T-helper 1 cell treated with Interleukin-12 subunit alpha and Interleukin-12 subunit beta and Interleukin-4 antibody, amounts not matched to agents 30 ng/mL and 1 ng/mL, for 36 hours (primary cell): ENCODE measurements at places on chromosomes 7 and 10. TPM values are rescaled to one million over a fixed set of nuclear protein-coding genes. Genes with fewer than 3 reads are reported as not detected.

Gene IQUB
- total RNA-seq: 0.10 TPM in 1 of 2 replicates, not detected in the other

Gene GNGT1
- not detected in 2 replicates for total RNA-seq

Gene PANK1
- total RNA-seq: 3.8 and 6.0 TPM in 2 replicates

Gene ITPRID1
- not detected in 2 replicates for total RNA-seq

Gene DGKI
- total RNA-seq: 3.4 and 3.6 TPM in 2 replicates

Gene EGFR
- total RNA-seq: not detected in 2 replicates
